Activated CD8-positive, alpha-beta T cell treated with anti-CD3 and anti-CD28 coated beads for 36 hours (primary cell): ENCODE measurements at places on chromosomes 16 and 17.

- peak; percentile 26 for DNase-seq
Measured at GRCh38 chr17:79732804-79733691, 2.3 kb downstream of the ENPP7 start.

GRCh38 chr17:41657936-41658335, 30.7 kb upstream of the EIF1 start:
- no peak for DNase-seq

DNA sequence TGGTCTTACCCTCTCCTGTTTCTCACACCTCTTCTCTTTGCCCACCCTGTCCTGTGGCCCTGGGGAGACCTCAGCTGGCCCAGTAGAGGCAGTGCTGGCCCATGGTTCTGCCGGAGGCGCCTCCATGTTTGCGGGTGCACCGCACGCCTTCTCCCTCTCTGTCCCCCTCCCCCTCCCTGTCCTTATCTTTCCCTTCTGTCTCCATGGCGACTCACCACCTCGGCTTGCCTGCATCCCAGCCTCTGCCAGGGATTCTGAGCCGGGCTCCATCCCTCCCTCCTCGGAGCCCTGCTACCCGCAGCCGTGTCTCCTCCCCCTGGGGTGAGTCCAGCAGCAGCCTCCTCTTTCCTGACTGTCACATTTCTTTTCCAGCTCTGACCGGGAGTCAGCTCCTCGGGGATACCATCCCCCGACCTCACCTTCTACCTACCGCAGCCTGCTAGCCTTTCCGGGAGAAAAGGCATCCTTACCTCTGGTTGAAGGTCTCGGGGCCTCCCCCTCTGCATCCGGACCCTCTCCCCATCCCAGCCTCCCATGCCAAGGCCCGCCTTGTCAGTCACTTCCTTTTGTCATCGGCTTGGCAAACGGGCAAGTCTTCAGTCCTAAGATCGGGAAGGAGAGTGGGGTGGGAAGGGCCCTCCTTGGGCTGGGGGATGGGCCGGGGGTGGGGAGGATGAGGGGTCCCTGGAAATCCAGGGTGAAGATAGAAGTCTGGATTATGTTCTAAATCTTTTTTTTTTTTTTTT, at the start of gene RNF112:
Gene RNF112 (plus strand): TSS at position 358 of the 746 bp plus-strand sequence. CDS start 177 bp downstream, at position 535.
- DNase-seq, result no peak

DNA sequence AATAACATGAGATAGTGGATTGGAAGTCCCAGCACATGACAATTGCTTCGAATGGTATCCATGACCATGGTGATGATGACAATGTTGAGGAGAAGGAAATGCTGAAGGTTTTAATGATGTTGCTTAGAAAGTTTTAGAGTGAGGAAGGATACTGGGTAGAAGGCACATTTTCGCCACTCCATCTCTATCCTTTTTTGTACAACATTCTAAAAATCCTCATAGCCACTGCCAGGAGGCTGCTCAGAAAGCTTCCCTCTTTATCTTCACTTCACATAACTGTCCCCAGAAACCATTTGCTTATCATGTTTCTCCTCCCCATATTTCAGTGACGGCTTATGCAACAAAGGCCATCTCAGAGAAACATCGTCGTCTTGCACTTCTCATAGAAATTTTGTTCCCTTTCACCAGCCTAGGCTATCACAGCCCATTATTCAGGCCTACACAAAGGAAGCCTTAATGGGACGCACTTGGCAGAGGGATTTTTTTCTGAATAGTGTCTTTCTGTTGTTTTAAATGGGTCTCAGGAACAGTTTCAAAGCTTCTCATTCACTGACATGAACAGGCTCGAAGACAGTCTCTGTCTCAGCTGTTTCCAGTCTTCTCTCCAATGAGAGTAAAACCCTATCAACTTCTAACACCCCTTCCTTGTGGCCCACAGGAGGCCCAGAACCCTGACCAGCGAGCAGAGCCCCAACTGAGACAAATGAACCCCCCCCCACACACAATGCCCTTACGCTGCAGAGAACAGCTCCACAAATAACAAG, 506.7 kb downstream of the HAPSTR1 start:
- DNase-seq, result no peak

- no peak for DNase-seq
Measured at GRCh38 chr17:75895370-75896155, 1.2 kb downstream of the TRIM65 start.

DNA sequence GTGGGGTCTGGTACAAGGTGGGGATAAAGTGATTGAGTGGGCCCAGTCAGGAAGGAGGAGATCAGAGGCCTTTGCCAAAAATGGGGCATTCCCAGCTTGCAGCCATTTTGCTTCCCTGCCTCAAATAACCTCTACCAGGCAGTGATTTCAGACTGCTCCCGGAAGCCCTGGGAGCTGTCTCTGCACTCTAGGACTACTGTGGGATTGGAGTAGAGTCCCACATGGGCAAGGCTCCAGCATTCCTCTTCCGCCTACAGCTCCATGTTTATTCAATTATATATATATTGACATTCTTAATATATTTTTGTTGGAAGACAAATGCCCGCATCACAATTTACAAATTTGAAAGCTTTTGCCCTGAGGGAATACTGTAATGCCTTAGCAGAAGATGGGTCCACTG, 13.5 kb downstream of the SUPT6H start:
- no peak for DNase-seq

DNA sequence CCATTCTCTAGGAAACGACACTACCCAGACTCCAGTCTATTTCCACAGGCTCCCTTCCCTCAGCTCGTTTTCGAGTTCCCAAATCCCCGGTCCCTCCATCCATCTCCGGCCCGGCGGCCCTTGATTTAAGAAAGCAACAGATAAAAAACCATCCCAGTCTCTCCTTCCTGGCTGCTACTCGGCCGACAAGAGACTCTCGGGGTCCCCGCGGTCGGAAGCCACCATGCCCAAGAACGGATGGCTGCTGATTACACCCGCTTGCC, 182 bp downstream of the RPL26 start:
- no peak for DNase-seq

DNA sequence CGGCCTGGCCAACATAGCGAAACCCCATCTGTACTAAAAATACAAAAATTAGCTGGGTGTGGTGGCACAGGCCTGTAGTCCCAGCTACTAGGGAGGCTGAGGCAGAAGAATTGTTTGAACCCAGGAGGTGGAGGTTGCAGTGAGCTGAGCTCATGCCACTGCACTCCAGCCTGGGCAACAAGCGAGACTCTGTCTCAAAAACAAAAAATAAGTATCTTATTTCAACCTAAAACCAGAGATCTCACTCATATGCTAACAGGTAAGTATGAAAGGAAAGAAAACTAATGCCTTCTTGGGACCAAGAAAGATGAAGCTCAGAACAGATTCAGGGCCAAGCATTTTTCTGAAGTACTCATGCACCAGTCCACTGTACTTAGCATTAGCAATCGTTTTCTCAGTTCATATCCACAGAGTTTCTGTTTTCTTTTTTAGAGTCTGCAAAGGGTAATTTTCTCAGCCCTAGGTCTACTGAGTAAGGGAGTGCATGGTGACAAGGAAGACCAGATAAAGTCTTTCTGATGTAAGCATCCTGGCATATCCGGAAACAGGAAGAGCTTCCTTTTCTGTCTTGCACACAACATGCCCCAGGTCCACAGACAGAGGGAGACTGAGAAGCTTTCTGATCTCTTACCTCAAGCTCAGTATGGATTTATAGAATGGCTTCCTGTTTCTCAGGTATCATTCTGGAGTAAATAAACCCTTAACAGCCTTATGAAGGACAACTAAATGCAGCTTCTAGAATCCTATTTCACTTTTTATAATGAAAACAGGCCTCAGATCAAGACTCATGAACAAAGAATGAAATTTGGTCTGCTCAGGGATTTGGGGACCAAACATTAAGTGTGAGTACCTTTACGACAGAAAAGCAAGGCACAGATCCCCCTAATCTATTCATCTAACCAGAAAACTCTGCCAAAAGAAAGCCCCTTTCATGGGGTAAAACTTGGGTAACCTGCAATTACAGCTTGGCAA, 38.7 kb upstream of the FOXJ1 start:
- peak; percentile 60 for DNase-seq

DNA sequence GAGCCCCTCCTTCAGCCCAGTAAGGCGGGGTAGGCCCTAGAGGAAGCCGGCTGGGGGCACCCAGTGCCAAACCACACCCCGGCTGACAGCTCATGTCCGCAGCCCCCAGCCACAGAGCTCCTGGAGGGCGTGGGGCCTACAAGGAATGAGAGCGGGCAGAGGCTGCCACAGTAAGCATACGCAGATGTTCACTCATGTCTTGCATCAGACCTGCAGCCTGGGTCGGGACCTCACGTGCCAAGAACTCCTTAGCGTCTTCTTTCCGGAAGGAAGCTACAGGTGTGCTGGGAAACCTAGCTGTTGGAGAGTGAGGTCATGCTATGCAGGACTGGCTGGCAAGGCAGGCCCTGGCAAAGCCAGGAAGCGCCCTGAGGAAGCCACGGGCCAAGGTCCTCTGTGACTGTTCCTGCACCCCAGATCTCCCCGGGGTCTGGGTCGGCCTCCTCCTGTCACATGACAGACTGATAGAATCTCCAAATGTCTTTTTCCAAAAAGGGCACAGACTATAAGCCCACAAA, 1.6 kb downstream of the ZNF598 start:
- peak; percentile 67 for DNase-seq

DNA sequence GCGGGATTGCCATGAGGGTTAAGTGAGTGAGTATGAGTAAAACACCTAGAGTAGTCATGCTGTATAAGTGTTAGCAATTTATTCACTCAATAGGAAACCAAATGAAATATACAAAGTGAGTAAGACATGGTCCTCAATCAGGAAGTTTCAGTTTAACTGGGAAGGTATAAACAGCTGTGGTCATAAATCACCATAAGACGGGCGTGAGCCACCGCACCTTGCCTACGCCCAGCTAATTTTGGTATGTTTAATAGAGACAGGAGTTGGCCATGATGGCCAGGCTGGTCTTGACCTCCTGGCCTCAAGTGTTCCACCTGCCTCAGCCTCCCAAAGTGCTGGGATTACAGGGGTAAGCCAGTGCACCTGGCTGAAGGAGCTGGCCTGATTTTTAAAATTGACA, 27.0 kb downstream of the RNF135 start:
- no peak for DNase-seq

DNA sequence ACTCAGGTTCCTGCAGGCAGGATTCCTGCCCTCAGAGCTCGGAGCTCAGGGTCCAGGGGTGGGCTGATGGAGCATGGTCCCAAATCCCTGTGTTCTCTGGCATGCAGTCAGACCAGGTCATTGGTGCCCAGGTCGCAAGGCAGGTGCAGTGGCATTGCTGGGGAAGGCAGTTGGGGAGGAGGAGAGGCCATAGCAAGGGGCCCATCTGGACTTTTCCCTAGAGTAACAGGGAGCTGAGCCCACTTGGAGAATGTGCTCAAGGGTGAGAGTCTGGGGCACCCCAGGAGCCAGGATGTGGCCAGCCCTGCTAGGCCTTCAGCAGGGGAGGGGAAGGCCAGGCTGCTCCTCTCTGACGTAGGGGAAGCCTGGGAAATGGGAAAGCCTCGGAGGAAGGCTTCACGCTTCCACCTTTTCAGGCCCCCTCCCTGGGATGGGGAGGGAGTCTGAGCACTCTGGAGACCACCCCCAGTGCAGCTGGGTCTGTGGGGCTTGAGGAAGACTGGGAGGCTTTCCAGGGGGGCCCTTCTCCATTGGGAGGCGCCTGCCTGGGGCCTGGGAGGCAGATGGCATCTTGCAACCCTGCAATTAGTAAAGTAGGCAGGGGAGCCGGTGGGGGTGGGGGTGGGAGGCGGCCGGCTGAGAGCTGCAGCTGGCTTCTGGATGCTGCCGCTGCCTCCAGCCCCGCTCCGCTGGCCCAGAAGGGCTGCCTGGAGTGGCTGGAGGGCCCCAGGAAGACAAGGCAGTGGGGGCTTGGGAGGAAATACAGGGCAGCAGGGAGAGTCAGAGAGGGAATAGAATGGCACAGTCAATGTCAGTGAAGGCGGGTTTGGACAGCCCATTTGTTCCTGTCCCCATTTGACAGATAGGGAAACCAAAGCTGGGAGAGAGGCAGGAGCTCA, 21.1 kb upstream of the DOK4 start:
- no peak for DNase-seq

DNA sequence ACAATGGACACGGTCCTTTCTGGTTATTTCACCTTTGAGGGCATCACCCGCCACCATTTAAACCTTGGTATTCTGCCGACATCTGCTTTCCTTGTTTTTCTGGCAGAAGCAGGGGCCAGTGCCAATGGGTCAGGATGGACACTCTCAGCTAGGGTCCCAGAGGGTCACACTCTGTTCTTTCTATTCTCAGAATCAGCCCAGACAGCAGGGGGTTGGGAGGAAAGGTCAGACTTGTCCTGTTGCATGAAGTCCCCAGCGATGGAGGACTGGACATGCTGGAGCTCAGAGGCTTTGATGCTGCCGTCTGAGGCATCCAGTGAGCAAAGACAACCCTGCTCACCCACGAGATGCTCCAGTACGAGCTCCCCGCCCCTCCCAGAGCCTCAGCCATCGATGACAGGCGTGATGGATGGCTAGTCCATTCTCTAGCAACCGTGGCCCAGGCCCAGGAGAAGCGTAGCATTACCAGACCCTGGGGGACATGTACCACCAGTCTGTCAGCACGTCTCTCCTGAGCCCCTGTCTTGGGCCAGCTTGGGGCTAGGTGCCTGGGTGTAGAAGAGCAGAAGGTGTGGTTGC, 62.0 kb downstream of the FOXL1 start:
- DNase-seq, result no peak

- no peak for DNase-seq
Measured at GRCh38 chr17:72816406-72816805, 276.1 kb downstream of the SLC39A11 start.

GRCh38 chr16:56266641-56267607, 75.6 kb downstream of the GNAO1 start:
- DNase-seq, result no peak

- DNase-seq, result no peak
Measured at GRCh38 chr17:31051506-31051905, 43.3 kb upstream of the NF1 start.

GRCh38 chr17:1999557-2000251, 25.4 kb downstream of the RTN4RL1 start:
- DNase-seq, result no peak

DNA sequence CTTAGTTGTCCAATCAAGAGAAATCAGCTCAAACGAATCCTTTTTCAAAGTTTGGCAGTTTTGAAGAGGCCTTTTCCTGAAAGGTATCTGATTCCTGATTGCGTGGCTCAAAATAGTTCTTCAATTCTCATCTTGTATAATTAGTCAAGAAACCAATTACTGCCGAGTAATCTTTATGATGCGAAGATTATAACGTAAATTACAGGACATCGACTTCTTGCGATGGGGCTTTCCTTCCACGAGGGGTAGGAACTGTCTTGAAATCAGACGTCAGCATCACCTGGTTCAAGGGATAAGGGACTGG, 644 bp upstream of the ARL2BP start:
- DNase-seq, result no peak

DNA sequence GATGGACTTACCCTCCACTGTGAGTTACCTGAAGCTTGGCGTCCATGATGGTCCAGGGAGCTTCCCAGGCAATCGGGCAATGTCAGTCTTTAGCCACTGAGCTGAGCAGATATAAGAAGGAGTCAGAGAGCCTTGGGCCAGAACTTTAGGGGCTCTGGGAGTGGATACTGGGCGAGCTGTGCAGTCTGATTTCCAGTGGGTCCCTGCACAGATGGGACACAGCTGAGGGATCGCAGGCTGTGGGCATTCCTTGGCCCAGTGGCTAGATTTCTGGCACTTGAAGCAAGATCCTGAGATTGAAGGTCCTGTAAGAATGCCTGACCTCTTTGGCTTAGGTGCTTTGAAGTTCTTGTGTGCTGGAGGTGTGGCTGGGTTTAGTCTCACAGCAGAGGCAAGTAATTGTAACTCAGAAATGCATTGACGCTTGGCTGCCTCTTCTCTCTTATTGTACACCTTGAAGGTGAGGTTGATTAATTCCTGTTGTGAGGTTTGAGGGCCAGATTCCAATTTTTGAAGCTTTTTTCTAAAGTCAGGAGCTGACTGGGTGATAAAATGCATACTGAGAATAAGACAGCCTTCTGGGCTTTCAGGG, 2283.8 kb downstream of the TP53TG3F start:
- DNase-seq, result no peak

- no peak for DNase-seq
Measured at GRCh38 chr17:73335591-73336407, 24.0 kb upstream of the CDC42EP4 start.
